Fibroblast of skin of right quadriceps (primary cell): ENCODE measurements at places on chromosomes 11 and 22.

- DNase-seq, result no peak
Measured at GRCh38 chr11:9077164-9077563, 14.2 kb downstream of the SCUBE2 start.

GRCh38 chr22:22342697-22343580 is 98.4 kb downstream of the VPREB1 start:
- DNase-seq, result peak; percentile 13

DNA sequence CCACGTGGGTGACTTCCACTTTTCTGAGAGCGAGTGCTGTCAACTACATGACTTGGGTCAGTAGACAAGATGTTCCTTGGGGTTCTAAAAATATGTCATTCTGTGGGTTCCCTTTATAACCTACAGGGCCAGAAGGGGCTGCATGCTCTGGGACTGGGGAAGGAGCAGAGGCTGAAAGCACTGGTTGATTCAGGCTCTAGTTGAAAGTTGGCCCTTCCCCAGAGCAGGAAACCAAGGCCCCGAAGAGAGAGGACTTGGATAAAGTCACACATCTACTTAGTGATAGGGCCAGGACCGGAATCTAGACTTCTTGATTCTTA is 9.9 kb downstream of the ADAMTS15 start:
- no peak for DNase-seq

DNA sequence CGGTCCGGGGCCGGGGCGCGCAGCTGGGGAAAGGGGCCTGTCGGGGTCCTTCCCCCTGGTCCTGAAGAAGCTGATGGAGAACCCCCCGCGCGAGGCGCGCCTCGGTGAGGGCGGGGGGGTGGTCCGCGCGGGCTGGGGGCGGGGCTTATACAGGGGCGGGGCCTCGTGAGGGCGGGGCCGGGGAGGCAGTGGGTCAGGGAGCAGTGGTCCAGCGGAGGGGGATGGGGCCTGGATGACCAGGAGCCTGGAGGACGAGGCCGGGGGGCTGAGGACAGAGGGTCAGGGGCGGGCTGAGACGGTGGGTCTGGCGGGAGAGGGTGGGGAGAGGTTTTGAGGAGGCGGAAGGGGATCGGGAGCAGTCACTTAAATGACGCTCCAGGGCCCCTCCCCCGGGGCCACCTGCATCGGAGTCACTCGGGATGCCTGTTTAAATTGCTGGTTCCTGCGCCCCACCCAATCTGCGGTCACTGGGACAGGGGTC is 396 bp downstream of the TEF start:
- no peak for DNase-seq

DNA sequence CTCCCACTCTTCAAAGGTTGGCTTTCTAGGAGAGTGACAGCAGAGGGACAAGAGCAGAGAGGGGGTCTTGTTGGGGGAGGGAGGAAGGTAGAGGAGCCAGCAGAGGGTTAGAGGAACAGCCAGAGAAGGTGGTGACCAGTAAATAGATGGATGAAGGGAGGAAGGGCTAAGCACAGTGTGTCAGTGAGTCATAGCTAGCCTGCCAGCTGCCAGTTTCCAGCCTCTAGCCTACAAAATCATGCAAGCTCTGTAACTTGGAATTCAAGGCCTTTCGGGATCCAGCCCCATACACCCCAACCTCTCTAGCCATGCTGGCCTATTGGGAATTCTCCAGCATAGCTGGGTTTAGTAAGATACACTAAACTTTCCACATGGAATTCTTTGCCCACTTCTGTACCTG is 147.4 kb upstream of the TEAD1 start:
- peak; percentile 78 for DNase-seq
